Muscle of leg (tissue), 16 donors: ENCODE measurements at places on chromosomes 3 and 15. TPM values are rescaled to one million over a fixed set of nuclear protein-coding genes. Genes with fewer than 3 reads are reported as not detected.

The CP gene
- 1.2 TPM for polyA plus RNA-seq

The GPR160 gene
- polyA plus RNA-seq: 2.8 TPM

DNA sequence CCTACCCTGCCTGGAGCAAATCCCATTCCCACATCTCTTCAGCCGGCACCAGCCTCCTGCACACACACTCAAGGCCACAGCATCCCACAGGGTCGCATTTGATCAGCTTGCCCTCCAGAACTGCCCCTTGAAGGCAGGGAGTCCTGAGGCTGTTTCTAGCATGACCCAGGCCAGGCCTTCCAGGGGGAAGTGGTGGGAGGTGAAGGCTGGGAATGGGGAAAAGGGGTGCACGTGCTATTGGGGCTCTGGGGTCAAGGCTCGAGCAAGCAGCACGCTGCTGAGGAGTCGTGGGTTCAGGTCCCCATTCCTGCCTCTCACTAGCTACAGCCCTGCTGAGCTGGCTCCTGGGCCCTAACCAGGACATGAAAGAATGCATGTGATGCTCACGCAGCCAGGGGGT, 24.9 kb downstream of the SEMA7A start:
- no peak for DNase-seq

DNA sequence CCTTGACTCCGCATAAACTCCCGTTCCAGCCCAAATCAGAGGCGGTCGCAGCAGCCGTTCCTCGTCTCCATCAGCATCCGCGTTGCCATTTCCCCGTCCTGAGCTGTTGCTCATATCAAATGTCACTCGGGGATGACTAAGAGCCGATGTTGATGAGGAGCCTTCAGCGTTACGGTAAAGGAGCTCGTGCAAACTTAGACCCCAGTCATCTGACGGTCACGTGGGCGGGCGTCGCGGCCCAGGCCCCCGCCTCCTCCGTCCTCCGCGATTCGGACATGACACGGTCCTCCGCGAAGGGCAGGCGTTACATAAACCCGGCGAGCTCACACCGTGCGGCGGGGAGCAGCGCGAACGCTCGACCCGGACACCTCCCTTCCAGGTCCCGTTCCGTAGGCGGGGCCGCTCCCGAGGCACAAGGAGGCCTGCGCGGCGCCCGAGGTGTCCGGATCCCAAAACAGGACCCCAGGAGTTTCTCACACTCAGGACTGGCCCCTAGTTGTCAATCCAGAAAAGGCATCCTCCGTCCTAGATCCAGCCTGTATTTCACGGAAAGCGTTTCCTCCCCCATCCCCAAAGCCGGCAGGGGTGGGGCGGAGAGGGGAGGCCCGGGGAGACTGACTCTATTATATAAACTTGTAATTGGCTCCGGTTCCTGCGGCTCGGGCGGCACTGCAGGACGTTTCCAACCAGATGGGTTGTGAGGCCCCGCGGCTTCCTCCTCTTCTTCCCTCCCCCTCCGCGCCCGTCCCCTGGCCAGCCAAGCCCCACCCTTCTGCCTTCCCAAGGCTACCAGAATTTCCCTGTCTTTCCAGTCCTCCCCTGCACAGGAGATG, 100.0 kb upstream of the IGF1R start:
- peak; percentile 93 for DNase-seq

DNA sequence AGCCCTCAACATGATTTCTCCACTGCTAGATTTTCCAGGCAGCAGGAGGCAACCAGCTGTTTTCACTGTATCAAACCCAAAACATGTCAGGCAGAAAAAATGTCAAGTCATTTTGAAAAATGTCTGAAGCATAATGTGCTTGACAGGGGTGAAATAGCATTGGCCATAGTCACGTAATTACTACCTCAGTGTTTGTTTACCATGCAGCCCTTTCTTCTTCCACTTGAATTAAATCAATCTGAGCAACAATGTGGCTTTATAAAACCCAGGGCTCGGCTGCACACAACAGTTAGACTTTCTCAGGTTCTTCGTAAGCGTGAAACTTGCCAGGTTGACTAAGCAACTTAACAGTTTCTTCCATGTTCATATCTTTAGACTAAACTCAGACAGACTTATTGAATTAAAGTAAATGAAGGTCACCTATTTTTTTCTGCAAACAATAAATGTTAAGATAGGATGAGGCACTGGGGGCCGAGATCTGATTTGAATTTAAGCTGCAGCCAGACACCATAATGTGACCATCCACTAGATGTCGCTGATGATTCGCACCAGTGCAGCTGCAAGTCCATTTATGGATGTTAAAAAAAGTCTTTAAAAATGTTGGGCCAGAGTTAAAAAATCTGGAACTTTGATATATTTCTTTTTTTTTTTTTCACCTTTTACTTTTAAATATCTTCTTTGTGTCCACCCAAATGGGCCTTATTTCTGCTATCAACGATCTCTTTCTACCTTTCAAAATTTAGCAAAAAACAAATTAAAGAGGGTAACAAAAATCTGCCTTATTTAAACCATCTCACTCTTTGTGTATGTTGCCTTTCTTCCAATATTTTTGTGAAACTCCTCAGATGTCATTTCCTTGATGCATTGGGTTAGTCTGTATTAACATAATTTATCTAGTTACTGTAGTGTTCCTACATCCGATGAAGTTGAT, 305.9 kb downstream of the CACNA2D3 start:
- DNase-seq: peak; percentile 87

GRCh38 chr15:81362790-81363189, 11.2 kb downstream of the TMC3 start:
- no peak for DNase-seq
